Effector memory CD4-positive, alpha-beta T cell (primary cell): ENCODE measurements at places on chromosomes 3 and 15.

- no peak for DNase-seq
These were observed 174.3 kb downstream of the MAGI1 start for GRCh38 chr3:65864357-65864904.

- no peak for DNase-seq
These were observed 113.5 kb downstream of the VGLL4 start for GRCh38 chr3:11530153-11530721.

- no peak for DNase-seq
These were observed 1.1 kb upstream of the PLSCR2 start for GRCh38 chr3:146470425-146470990.

DNA sequence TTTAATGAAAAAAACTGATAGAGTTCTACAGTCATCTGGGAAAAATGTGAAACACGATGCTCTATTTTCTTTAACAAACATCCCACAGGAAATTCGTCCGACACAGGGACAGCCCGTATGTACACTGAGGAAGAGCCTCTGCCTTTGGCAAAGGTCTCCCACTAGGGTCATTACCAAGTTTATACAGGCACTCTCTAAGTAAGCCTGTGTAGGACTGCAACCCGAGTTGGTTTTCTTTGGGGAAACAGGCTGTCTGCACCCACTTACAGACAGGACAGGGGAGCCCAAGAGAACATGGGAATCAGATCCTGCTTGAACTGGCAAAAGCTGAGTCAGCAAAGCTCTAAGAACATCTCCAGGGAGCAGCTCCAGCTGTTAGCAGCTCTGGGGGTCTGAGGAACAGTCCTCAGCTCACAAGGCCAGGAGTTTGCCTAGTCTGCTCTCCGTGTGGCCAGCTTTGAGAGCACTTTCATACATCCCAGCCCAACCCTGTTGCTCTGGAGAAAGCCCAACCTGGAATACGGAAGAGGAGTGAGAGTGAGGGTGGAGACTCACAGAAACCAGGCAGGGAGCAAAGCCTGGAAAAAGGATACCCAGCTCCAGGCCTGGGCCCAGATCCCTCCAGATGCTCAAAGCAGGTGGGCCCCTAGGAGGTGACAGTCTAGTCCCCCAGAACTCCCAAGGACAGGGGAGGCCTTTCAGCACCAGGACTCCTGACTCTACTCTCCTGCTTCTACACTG is 1.9 kb downstream of the TBC1D2B start:
- no peak for DNase-seq

GRCh38 chr3:122961146-122961545 is 66.4 kb downstream of the SEMA5B start:
- no peak for DNase-seq

GRCh38 chr15:26126819-26127387 is 263.8 kb upstream of the ATP10A start:
- DNase-seq: no peak

GRCh38 chr3:59538753-59539432 is 489.1 kb upstream of the CFAP20DC start:
- DNase-seq: no peak

DNA sequence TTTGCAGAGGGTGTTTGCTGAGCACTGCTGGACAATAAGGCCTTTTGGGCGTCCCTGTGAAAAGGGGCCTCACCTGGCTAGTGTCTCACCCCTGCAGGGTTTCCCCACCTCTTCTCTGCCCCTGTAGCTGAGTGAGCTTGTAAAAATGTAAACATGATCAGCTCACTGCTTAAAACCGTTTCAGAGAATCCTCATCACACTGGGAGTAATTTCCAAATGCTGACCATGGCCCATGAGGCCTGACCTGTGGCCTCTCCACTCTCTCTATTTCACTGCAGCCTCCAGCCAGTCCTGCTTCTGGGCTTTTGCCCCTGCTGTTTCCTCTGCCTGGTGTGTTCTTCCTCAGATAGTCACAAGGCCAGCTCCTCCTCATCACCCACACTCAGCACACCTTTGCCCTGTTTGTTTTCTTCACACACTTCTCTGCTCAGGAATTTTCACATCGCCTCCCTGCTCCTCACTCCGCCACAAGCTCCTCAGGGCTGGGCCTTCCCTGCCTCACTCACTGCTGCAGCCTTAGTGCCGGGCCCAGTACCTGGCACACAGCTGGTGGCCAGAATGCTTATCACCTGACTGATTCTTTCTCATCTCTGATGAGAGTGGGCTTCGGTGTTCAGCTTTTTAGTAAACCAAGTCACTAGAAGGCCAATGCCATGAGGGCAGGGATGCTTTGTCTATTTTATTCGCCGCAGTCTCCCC is 79.3 kb upstream of the SEC13 start:
- DNase-seq: no peak

GRCh38 chr15:43527016-43527801 is 9.8 kb downstream of the MAP1A start:
- DNase-seq: no peak

- DNase-seq: no peak
These were observed 41.4 kb downstream of the NFKBIZ start for GRCh38 chr3:101890716-101891115.

DNA sequence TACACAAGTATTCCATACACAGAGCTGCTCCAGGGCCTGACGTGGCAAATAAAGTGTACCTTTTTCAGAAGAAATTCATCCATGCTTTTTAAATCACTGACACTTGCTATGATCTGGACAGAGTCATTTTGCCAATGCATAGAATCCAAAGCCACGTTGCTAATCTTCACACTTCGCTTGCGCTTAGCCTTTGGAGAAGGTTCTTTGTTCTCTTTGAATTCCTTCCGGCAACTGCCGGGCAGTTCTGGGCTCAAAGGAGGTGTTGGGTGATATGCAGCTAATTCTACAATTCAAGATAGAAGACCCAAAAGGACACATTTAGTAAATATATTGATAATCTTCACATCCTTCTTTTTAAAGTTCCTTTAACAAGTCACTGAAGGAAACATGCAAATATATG is 69.9 kb downstream of the NR2E3 start:
- no peak for DNase-seq

DNA sequence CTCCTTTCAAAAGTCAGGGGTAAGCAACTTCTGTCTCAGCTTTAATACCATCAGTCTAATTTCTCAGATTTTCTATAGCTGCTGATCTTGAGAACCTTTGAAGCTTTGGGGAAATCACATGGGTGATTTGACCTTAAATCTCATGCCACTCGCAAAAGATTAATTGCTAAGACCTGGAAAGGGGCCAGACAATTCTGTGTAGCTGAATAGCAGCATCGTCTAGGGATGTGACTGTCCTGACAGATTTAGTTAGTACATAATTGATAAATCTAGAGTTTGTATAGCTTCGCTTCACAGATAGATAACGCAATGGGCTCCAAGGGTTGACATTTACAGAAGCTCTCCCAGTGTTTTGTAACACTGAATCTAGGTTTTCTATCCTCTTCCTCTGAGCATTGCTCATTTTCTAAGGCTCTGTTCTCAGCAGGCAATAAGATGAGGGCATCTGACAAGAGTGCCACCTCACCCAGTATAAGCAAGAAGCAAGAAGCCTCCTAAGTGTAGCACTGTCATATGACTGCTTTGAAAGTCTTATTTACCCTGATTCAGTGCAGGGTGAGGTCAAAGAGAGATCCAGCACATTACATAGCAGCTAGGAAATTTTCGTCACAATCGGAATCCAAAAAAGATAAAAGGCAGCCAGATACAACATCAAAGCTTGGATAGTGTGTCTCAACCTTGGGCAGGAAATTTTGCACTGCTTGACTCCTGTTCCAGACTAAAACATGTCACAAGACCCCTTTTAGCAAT is 47.7 kb upstream of the DUT start:
- no peak for DNase-seq

DNA sequence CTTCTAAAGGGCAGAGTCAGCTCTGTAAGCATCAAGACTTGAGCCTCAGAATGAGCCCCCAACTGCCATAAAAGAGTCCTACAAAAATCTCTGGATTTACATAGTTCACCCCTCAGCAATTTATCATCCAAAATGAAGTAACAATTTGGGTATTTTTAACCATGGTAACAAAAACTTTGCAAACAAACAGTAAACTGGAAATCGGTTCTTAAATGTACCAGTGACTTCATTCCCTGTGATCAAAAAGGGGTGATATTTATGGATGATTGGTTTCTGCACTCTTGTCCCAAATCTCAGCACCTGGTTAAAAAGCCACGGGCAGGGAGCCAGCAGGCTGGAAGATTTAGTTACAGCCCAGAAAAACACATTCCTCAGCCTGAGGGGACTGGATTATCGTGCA is 73.6 kb downstream of the TFG start:
- DNase-seq: no peak

GRCh38 chr3:157175691-157176507 is 16.0 kb upstream of the CCNL1 start:
- no peak for DNase-seq

GRCh38 chr3:170961616-170962400 is 53.4 kb upstream of the EIF5A2 start:
- DNase-seq: no peak

GRCh38 chr15:25661898-25662297 is 201.2 kb downstream of the ATP10A start:
- DNase-seq: no peak

- no peak for DNase-seq
These were observed 375.1 kb upstream of the ROBO2 start for GRCh38 chr3:76664816-76665215.

GRCh38 chr3:67357610-67358458 is 296.6 kb downstream of the SUCLG2 start:
- no peak for DNase-seq

DNA sequence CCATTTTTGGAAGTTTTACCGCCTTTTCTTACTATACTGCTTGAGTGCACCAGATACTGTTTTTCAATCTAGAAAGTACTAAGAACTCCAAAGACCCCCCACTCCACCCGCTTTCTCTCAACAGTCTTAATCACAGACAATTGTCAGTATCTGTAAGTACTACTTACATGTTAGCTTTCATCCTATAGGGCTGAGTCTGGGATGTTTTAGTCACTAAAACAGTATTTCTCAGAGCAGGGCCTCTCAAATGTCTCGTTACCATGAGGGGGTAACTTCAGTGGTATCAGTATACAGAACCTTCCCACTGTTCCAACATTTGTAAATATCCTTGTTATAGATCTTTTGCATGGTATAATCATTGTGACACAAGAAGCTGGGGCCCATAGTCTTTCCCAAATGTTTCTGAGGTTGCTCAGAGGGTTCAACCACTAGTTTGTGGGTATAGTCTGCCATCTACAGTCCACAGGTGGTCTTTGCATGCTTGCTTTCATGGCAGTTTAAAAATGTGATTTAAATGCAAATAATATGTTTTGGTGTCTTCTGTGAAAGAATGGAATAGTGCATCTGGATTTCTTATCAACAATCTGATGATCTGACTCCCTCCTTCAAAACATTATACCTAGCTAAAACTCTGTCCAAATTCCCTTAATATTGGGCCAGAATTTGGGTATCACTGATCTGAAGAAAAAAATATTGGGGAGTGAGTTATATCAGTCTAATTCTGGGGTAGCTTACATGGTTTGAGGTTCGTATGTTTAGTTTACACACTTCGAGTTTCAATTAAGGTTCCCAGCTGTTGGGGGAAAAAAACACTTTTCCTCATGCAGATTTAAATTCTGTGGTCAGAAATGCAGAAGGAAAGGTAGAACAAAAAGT is 18.0 kb upstream of the DNAJC13 start:
- DNase-seq: no peak

- no peak for DNase-seq
These were observed 182.6 kb downstream of the STAC start for GRCh38 chr3:36562945-36563344.

DNA sequence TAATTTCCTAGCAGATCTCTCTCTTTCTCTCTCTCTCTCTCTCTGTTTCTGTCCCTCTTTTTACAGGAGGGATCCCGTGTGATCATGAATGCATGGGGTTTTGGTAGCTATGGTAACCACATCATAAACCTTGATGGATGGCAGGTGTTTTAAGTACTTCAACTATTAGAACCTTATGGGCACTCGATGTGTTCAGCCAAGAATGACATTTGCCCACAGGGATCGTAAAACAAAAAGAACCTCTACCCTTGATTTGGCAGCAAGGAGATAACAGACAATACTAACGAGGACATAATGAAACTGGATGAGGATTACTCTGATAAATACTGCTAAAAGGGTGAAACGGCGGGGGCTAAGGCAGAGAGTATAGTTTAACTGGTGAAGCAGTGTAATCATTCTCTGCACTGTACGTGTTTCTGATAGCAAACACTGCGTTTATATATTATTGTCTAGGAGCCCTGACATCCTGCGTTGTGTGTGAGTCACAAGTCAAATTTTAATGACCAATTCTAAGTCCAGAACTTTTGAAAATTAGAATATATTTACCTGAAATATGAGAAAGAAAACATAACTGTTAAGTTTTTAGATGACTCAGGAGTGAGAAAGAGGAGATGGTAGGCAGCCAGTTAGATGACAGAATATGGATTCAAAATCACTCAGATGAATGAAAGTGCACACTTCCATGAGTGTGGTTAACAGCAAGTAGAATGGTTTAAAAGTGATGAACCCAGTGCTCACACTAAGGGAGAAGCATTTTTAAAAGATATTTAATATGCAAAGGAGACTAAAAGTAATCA is 80.3 kb downstream of the OTOL1 start:
- no peak for DNase-seq

DNA sequence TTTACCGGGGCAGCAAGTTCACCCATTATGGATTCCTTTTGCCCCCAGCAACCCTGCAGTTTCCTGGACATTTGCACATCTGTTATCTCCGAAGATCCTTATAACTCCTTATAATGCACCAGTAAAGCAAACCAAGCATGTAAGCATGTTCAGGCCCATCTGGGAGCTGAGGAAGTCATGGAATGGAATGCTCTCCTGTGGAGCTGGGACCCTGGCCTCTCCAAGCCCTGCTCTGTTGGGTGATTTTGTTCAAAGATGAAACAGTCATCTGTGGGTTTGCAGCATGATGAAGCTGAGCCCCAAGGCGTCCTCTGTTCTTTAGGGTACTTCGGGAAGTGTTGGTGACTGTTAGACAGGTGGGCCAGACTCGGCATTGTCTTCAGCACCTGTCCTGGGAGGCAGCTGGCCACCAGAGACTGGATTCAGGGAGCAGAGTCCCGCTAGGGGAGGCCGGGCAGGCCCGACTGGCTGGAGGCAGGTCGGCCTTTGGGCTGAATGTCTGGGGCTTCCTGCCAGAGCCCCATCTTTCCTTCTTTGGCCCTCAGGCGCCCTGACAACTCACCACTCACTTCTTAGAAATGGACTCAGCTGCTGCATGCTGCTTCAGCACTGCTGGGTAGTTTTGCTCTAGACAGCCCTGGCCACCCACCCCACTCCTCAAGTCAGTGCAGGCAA is 3.9 kb downstream of the DNAH1 start:
- no peak for DNase-seq

GRCh38 chr3:29972320-29972993 is 633.9 kb upstream of the TGFBR2 start:
- no peak for DNase-seq

GRCh38 chr3:15050405-15051092 is 14.6 kb downstream of the MRPS25 start:
- no peak for DNase-seq

- peak; percentile 91 for DNase-seq
These were observed 400.9 kb downstream of the SHQ1 start for GRCh38 chr3:72447059-72447946.
